ENCODE measurements at places on chromosomes 3 and 15.

DNA sequence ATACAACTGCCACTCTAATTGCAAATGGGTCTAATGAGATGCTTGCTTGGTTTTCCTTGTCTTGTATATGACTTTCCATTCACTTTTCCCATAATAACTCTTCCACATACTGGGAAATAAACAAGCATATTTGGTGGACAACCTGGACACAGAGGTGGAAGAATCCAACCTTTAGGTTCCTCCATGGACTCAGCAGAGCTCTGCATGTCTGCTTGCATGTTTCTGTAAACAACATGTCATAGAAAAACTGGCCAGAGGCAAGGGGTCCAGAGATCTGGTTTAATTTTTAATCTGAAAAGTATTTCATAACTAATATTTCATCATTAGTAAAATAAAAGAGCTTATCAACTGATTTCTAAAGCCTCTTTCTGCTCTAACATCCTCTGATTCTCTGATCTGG is 30.2 kb downstream of the GOLIM4 start:
- no peak for DNase-seq

GRCh38 chr3:32236377-32236776 is 2.1 kb upstream of the CMTM8 start:
- DNase-seq, result no peak

- no peak for DNase-seq
These were observed 40.6 kb upstream of the TMEM108 start for GRCh38 chr3:132997404-132998185.

DNA sequence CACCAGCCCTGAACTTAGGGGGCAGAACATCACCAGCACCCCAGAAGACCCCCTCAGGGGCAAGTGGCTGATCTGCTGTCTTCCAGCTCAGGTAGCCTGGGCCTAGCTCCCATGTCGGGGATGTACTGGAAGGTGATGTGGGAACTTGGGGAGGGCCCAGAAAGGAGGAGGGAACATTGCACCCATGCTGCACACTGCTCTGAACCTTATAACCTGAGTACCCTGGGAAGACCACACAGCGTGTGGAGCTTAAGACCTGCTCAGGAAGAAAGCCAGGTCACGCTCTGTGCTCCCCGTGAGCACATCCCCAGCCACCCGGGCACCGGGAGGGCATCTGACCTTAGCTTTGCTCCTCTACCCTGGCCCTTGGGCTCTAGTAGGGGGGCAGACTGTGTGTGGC is 159.4 kb downstream of the ATP10A start:
- no peak for DNase-seq

DNA sequence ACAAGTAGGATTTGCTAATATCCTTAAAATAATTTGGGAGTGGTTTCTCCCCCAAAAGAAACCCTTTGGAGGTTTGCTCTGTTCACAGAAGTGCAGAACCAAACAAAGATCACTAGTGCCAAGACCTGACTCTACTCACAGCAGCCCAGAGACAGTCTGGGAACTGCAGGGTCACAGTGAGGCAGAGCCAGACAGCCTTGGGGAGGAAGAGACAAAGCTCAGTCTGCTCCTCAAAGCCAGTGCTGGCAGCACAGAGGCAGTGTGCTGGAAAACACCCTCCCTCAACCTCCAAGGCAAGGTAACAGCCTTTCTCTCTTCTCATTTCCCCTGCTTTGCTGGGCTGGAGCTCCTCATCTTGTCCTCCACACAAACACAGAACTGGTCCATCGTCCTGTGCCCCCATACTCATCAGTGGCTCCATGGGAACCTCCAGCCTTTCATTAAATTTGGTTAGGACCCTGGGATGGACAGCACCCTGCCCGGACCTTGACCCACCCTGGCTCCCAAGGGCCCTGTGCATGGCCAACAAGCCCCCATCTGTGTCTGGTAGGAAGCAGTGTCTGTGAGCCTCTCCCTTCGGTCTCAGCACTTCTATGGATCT is 12.6 kb downstream of the RAB6B start:
- no peak for DNase-seq

DNA sequence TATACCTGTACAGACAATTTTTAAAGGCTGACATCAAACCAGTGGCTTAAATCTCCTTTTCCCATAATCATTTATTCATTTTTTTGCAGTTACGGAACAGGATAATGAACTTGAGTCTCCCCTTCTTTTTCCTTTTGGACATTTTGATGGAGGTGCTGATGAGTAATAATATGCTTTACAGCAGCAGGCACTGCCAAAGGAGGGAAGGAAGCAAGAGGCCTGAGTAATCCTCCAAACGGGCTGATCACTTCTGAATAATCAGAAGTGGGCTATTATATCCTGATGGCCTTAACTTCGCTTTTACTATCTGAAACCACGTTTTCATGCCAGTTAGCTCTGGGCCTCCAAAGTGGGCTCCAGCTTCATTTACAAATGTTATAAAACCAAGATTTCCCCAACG is 527.2 kb downstream of the FOXP1 start:
- no peak for DNase-seq

- no peak for DNase-seq
These were observed 87.8 kb downstream of the ADCY5 start for GRCh38 chr3:123361071-123361470.

DNA sequence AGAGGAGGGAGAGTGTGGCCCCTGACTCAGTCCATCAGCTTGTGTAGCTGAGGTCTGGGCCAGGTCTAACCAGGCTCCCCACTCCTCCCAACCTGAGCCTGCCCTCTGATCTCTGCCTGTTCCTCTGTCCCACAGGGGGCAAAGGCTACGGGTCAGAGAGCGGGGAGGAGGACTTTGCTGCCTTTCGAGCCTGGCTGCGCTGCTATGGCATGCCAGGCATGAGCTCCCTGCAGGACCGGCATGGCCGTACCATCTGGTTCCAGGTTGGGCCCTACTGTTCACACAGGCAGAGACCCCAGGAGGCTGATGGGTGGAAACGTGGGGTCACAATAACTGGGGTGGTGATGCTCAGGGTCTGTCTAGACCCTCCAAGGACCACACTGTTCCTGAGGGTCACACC is 6.8 kb downstream of the NEIL1 start:
- DNase-seq, result no peak

- DNase-seq, result no peak
These were observed 242.3 kb downstream of the CTNNB1 start for GRCh38 chr3:41441568-41441967.

- no peak for DNase-seq
These were observed 14.3 kb downstream of the ITIH4 start for GRCh38 chr3:52816199-52816598.

GRCh38 chr15:36506733-36507356 is 72.6 kb upstream of the CDIN1 start:
- DNase-seq, result no peak

- no peak for DNase-seq
These were observed 6.0 kb downstream of the CCDC12 start for GRCh38 chr3:46970391-46971091.

DNA sequence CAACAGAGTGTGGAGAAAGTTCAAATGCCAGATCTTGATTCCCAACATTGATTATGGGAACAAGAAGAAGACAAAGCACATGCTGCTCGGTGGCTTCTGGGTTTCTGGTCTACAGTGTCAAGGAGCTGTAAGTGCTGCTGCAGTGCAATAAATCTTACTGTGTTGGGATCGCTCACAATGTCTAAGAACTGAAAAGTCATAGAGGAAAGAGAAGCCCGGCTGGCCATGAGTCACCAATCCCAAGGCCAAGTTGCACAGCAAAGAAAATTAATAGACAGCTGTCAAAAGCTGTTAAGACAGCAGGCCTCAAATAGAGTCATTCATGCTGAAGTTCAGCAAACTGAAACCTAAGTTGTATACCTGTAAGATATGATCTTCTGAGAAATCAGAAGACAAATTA is 33.2 kb upstream of the SPPL2A start:
- no peak for DNase-seq

GRCh38 chr3:170802164-170803151 is 67.5 kb downstream of the RPL22L1 start:
- DNase-seq, result no peak

GRCh38 chr15:29364426-29365078 is 94.9 kb upstream of the NSMCE3 start:
- DNase-seq, result no peak

- no peak for DNase-seq
These were observed 5.7 kb downstream of the HMG20A start for GRCh38 chr15:77426377-77426776.

DNA sequence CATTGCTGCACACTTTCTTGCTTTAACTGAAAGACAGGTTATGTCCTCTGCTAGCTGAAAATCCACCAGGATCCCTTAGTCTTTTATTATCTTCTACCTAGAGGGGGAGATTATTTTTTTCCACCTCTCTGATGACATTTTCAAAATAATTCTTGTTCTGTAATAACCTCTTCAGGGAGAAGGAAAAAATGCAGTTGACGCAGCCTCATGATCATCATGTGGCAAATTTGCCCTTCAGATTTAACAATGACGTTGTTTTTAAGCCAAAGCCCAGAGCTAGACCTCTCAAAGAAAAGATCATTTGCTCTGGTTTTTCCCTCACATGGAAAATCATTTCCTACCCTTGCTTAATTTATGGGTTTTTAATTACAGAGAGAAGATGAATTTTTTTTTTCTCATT is 724.9 kb downstream of the NLGN1 start:
- DNase-seq, result no peak

DNA sequence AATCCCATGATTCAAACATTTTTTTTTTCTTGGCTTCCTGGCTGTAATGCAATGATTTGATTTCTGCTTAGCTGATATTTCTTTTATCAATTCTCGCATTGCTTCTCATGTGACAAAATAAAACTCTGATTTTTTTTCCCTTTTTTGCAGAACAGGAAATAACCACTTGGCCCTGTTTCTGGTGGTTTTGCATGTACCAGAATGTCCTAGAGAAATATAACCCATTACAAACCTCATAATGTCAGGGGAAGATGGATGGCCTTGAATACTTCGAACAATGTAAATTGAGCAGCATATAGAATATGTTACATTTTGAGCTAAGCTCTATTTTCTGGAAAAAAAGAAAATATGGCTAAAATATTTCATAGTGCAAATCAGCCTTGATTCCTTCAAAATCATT is 275.6 kb downstream of the RAP2B start:
- no peak for DNase-seq

DNA sequence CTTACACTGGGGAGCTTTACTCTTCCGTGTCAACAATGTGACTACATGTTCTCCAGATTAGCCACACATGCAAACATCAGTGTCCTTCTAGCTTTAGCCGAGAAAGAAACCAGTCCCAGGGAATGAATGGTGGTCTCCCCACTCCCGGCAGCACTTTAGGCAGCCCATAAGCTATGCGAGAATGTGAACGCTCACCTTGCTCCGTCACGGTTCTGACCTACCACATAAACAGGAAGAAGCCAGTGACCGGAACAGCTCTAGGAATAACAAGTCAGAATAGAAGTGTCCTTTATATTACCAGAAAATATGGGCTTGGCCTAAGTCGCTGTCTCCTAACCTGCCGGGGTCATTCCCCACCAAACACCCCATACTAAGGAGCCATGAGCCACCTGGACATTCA is 98.0 kb upstream of the ABHD17C start:
- DNase-seq, result no peak

- DNase-seq, result no peak
These were observed at the start of gene GRAMD2A for GRCh38 chr15:72197460-72198355. Gene GRAMD2A, minus strand, starts transcription at chr15:72197787.

- DNase-seq, result no peak
These were observed 601.1 kb downstream of the FHIT start for GRCh38 chr3:60650171-60650570.

GRCh38 chr3:107919239-107919638 is 171.6 kb downstream of the CD47 start:
- no peak for DNase-seq

DNA sequence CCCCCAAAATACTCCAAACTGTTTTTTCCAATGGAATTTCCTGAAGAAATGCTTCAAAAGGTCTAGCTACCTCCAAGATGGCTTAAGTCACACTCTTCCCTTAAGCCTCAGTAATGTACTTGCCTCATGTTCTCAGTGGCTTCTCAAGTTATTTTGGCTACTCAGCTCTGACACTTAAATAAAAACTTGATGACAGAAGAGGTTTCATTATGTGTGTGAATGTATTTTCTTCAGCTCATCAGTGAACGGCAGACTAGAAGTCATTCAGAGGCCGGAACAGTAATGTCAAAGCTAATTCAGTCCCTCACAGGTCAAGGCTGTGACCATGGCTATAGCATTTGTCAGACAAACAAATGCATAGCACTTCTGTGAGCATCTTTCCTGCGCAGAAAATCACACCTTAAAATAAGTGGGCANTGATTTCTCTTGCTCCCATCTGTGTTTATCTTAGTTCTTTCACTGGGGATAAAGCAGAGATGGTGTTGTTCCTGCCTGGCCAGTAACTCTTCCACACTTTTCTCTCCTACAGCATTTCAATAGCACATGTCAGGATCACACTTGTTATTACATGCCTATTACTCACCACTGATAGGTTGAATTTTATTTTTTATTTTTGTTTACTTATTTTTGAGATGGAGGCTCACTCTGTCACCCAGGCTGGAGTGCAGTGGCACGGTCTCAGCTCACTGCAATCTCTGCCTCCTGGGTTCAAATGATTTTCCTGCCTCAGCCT is 68.5 kb upstream of the PLCL2 start:
- no peak for DNase-seq

DNA sequence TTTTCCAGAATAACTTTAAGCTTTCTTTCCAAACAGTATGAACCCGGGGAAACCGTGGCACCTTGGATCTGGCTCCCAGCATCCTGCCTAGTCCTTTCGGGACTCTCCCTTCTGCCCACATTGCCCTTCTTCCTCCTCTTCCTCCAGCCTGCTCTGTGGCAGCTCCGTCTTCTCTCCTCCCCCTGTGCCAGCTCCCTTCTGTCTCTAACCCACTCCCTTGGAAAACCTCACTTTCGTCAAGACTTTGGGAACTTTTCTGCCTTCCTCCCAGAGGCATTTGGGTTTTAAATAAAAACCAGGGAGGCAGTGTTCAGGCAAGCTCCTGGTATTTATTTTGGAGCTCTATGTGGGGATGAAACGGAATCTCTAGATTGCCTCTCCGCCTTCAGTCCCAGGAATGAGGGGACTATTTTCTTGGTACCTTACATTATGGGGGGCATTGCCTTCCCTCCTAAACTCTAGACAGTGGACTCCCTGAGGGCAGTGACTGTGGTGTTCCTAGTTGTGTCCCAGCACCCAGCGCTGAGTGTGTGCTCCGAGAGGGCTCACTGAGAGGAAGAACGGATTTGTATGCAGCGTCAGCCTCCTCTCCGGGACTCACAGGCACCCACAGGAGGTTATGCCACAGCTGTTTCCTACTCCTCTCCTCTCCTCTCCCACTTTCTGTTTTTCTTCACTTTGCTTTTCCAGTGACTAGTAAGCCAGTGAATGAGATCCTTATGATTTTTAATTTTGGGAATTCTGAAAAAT is 105.4 kb upstream of the MRPS22 start:
- DNase-seq, result no peak

- DNase-seq, result no peak
These were observed 264.4 kb upstream of the VEPH1 start for GRCh38 chr3:157767607-157768006.

DNA sequence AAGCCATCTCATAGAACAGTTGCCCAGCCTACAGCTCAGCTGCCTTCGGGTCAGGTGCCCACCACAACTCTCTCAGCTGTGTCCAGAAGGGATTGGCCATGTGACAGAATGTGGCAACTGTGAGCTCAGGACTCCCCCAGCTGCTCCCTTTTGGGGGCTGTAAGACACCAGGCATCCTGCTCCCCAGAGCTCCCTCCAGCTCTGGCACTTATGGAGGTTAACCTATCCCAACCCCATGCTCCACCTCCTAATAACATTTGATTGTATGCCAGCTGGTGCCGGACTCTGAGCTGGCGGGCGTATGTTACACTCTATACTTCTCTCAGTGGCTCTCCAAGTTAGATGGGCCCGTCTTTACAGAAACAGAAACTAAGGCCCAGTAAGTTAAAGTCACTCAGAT is 222.8 kb downstream of the FAM43A start:
- no peak for DNase-seq

- no peak for DNase-seq
These were observed 152.8 kb upstream of the GOLGA6L4 start for GRCh38 chr15:84082739-84083138.
